ENCODE measurements at places on chromosomes 2 and 18.

GRCh38 chr2:54471221-54471711 lies 15.1 kb downstream of the SPTBN1 start:
- peak; percentile 52 for DNase-seq

- DNase-seq, result no peak
Observed at GRCh38 chr2:177466337-177467195, 74.0 kb downstream of the AGPS start.

DNA sequence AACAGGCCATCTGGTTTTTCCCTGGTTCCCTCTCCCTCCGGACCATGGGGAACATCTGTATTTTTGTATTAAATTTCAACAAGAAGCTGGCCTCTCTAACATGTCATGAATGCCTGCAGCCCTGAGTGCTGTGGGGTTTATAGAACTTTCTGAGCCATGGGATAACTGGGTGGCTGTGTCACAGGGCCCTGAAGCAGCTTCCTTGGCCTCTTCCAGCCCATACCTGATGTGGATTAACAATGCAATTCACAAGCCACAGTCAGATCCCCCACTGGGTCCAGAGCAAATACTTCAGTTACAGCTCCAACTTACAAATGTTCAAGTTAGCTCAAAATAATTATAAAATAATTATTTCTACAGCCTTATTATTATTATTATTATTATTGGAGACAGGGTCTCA lies 307.8 kb upstream of the CELF4 start:
- DNase-seq, result no peak

GRCh38 chr2:218366621-218367414 lies 10.2 kb downstream of the CATIP start:
- no peak for DNase-seq

- peak; percentile 91 for DNase-seq
Observed at GRCh38 chr2:42047488-42048298, at the start of gene PKDCC. Gene PKDCC (plus strand): TSS chr2:42048021. CDS start chr2:42048200, 179 bp downstream.

GRCh38 chr2:217830061-217830460 lies 172.7 kb downstream of the TNS1 start:
- no peak for DNase-seq

- DNase-seq, result no peak
Observed at GRCh38 chr2:84808279-84808678, 72.6 kb downstream of the TRABD2A start.

DNA sequence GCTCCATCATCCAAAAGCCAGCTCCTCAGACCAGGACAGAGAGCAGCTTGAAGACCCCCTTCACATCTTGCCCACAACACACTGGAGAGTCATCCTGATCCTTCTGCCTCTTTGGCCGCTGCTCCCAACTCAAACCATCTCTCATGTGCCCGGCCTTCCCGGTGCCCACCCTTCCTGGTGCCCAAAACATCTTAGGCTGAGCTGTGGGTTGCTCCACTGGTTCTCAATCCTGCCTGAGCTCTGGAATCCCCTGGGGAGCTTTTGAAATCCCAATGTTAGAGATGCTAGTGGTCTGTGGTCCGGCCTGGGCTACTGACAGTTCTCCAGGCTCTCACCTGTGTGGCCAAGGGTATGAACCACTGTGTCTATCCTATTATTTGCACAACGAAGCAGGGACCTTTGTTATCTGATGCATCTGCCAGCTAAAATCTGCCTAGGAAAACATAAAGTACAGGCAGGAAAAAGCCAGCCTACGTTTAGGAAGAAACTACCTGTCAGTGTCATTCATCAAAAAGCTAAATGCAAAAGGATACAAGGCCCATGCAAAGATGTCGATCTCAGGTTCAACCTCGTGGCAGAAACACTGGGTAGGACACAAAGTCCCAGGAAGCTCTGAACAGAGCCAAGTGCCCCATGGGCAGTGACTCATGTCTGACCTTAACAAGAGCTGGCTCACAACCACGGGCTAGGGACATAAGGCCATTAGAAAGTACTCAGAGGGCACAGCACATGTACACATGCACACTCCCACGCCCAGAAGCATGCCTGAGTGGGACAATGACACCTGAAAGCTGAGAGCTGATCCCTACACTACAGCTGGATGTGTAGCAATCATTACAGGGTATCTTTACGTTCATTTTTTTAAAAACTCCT lies 30.8 kb downstream of the TBC1D8 start:
- DNase-seq, result peak; percentile 45

- no peak for DNase-seq
Observed at GRCh38 chr18:47936952-47937351, 6.5 kb upstream of the SMAD2 start.

DNA sequence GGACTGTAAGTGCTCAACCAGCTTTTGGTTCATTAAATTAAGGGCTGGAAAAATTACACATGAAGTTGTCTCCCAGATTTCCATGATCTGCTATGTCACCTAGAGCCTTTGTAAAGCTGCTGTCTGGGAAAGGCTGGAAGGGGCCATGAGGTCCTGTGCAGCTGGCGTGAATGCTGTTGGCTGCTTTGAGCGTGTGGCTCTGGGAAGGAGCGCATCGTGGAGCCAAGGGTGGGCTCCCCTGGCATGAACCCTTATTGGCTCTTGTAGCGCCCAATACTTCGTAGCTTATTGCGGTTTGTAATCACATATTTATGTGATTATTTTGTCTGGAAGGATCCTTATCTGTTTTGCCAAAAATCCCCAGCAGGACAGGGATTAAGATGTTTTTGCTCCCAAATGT lies 70.5 kb upstream of the LMAN1 start:
- no peak for DNase-seq

GRCh38 chr2:3283206-3283605 lies 94.4 kb downstream of the EIPR1 start:
- DNase-seq, result peak; percentile 10

GRCh38 chr2:69185807-69186206 lies 172.8 kb downstream of the ANTXR1 start:
- no peak for DNase-seq

DNA sequence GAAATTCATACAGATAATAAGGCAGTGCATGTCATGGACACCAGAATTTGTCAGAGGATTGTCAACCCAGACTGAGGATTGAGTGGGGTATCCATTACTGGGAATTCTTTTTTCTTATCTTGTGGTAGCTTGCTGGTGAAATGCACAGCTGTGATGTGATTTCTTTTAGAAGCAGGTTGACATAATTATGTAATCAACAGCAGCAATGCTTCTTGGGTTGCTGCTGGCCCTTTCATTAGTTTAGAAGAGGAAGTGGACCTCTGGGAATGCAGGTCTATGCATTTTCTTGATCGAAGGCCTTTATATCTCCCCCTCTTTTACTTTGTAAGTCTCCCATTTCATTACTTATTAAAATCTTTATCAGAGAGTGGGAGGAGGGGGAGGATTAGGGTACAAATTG lies 319.9 kb downstream of the AGPS start:
- no peak for DNase-seq

DNA sequence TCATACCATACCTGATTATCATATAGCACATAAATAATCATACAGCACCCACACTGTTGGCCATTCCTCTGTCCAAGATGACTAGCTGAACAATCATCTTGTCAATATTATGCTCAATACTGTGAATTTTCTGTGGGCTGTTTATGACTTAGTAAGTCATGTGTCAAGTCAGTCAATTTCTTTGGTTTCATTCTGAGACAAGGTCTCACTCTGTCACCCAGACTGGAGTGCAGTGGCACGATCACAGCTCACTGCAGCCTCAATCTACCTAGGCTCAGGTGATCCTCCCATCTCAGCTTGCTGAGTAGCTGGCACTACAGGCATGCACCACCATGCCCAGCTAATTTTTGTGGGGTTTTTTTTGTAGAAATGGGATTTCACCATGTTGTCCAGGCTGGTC lies 5.7 kb downstream of the MCM6 start:
- DNase-seq, result no peak

- no peak for DNase-seq
Observed at GRCh38 chr18:57433482-57433881, 1.7 kb upstream of the ONECUT2 start.

All from ovary (tissue), 10 donors.